AG09309 (cell line): ENCODE measurements at places on chromosomes 5 and 9.
A peak's percentile ranks its signal among the peaks of the same experiment; 100 is the strongest.

DNA sequence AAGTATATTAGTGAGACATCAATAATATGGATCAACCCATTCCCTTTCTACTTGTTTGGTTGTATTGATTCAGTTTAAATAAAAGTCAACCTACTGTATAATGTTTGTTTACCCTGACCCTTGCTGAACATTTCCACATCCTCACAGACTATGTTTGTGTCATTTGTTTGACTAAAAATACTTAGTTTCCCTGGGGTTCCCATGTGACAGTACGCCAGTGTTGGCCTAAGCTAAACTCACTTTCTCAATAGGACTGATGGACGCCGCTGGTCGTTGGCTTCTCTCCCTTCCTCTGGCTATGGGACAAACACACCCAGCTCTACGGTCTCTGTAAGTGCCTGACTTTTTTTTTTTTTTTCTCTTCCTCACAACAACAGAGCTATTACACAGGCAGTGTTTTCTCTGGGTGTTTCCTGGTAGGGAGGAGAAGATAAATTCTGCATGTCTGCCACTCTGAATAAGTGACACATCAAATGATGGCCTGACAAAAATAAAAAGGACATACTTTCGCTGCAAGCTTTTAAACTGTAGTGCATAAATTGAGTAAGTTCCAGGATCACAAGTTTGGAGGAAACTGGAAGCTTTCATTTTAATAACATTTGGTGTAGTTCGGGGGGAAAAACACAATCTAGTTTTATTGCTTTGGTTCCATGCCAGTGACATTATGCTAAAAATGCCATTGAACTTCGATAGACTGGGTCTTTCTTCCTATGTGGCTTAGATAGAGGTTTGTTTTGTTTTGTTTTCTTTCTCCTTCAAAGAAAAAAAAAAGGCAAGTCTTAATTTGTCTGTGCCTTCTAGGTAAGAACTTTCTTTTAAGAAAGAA lies 101.0 kb downstream of the CD180 start:
- no peak for DNase-seq

- DNase-seq = no peak
Observed at GRCh38 chr9:87567571-87567970, 69.9 kb downstream of the DAPK1 start.

DNA sequence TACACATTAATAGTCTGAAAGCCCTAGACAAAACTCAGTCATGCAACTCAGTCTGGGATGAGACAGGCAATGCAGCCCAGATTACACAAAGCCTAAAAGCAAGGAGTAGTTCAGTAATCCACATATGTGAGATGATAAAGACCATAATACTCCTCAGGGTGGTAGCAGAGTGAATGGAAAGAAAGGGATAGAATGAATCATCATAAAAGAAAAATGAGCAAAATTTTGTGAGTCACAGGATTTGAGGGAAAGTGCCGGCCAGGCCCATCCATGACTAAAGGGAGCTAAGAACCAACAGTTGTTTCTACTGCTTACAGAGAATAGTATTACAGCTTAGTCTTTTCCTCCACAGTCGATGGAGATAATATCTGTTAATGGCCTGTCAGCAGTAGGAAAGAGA lies 90.0 kb upstream of the POU5F2 start:
- DNase-seq = peak; percentile 75

- peak; percentile 52 for DNase-seq
Observed at GRCh38 chr5:65760504-65761275, 38.7 kb downstream of the NLN start.

DNA sequence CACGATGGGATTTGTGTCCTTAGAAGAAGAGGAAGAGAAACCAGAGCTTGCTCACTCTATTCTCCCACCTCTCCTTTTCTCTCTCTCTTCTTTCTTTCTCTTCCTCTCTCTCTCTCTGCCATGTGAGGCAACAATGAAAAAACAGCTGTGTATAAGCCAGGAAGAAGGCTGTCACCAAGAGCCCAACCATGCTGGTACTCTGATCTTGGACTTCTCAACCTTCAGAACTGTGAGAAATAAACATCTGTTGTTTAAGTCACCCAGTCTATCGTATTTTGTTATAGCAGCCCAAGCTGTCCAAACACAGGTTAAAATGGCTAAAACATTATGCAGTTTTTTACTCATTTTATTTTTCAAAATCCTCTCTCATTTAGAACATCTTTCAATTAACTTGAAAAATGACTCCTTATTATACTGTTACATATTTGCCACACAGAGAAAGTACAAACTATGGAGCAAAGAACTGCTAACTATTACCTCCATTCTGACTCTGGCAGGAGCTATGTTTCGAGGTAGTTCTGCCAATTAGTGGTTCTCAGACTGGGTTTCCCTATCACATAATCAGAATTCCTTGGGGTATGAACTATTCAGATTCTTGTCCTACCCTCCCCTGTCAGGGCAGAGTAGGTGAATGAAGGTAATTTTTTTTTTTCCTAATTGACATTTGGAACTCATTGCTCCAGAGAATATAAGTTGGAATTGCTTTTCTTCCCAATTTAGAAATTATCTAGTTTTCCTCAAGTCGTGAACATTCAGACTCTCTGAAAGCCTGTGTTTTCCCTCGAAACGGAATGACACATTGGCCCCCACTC lies 434.6 kb downstream of the ENC1 start:
- no peak for DNase-seq

DNA sequence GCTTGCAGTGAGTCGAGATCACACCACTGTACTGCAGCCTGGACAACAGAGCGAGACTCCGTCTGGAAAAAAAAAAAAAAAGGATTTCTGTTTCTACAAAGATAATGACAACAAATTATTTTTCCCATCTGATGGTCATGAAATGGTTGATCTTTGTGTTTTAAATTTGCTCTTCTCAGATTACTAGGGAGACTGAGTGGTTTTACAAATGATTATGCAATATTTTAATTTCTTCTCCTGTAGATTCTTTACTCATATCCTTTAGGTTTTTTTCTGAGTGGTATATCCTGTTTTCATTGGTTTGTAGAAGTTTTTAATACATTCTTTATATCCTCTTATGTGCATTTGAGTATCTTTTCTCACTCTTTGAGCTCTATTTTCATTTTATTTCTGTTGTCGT lies 20.6 kb upstream of the AUH start:
- no peak for DNase-seq
